ENCODE measurements at places on chromosomes 5 and 9.

DNA sequence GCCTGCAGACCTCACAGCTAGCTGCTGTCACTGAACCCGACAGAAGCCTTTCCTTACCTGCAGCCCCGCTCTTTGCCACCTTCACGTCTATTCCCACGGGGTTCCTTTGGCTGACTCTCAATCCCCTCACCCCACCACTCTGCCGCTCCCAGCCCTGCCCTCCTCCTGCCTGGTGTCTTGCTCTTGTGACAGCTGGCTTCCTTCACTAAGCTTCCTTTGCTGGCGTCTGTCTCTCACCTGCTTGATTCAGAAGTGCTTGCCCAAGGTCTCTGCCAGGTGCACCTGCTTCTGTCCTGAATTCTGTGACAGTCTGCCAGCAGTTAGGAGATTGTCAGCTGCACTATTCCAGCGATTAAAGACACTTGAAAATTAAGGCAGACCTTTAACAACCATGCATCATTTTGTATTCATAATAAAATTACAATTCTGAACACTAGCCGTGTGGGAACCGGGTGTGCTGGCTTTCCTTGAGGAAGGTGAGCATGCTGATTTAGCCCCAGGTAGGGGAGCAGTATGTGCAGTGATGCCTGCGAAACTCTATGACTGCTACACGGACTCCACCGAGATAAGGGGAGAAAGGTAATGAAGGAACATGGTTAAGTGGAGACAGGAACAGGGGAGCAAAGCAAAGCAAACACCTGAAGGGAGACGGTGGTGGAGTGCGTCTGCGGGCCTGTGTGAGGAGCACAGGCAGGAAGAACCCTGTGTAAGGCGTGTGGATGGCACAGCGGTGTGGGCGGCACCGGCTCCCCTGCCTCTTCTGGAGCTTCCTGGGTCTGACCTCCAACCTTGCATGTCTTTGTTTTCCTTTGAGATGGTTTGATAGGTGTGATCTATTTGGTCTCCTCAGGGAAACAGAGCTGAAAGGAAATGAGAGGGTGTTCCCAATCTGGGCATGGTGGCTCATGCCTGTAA is 80.1 kb upstream of the CACNA1B start:
- no peak for DNase-seq

GRCh38 chr5:65539827-65540226 is 23.1 kb downstream of the CENPK start:
- DNase-seq = no peak

DNA sequence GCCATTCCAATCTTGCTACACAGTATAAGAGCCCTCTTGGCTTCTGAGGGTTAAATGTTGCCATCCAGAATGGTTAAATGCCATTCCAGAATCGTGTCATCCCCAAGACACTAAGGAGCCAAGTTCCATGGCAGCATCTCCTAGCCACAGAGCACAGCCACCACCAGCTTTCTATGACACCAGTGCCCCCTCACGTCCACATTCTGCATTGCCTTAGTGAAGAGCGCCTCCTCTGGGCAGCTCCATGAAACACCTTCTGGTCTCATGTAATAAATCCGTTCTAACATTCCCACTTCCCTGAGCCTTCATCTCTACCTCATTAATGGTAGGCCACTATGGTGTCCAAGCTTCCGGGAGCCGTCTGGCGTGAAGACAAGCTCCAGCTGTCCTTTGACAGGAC is 12.4 kb downstream of the CBY3 start:
- peak; percentile 39 for DNase-seq

DNA sequence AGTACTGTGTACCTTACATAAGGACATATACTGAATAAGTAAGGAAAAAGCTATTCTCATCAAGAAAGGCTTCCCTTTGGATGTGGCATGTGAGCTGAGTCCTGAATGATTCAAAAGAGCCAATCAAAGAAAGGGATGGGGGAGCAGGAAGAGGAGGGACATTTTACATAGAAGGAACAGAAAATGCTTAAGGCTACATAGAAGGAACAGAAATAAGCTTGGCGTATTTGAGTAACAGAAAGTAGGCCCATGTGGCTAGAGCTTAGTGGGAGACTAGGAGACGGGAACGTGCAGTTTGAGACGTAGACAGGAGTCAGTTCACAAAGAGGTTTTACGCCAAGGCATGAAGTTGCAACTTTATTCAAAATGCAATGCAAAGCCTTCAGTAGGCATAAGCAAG is 126.3 kb downstream of the CEMIP2 start:
- no peak for DNase-seq

DNA sequence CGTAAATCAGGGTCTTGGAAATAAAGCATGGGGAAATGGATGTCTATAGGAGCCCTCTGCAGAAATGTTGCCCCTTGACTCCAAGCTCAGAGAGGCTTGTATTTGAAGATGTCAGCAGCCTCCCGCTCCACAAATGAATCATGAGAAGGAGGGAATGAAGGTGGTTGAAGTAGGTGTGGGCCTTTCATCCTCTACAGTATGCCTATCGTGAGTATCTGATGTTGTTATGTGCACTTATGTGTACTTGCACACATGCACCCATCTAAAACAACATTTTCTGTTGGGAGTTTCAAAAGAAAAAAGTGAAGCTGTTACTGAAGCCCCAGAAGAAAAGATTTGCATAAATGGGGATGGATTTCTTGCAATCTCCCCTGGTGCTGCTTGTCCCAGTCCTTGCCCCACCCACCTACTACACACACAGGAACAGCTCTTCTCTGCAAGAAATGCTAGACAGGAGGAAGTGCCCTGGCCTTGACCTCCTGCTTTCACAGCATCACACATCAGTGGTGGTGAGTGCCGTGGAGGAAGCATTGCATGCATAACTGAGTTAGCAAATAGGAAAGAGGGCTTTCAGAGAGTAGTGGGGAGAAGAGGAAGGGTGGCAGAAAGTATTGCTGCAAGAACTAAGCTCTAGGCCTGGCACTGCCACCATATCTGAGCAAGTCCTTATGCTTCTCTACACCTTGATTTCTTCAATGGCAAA is 156.1 kb downstream of the SNX18 start:
- DNase-seq = no peak

DNA sequence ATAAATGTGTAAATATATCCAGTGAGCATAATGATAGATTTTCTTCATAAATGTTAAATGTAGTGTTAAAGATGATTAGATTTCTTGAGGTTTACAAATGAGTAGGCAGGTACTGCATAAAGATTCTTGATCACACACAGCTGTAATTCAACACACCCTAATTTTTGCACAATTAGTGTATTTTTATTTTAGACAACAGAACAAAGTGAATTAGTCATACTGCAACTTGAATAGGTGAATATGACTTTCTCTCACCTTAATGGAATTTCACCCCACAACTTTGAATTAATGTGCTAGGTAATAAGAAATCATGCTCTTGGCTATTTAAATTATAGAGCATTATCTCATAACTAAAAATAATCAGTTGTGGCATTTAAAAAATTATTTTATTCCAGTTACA is 795.7 kb upstream of the ACO1 start:
- DNase-seq = no peak

- no peak for DNase-seq
Measured at GRCh38 chr5:159456722-159457465, 126.6 kb upstream of the IL12B start.

DNA sequence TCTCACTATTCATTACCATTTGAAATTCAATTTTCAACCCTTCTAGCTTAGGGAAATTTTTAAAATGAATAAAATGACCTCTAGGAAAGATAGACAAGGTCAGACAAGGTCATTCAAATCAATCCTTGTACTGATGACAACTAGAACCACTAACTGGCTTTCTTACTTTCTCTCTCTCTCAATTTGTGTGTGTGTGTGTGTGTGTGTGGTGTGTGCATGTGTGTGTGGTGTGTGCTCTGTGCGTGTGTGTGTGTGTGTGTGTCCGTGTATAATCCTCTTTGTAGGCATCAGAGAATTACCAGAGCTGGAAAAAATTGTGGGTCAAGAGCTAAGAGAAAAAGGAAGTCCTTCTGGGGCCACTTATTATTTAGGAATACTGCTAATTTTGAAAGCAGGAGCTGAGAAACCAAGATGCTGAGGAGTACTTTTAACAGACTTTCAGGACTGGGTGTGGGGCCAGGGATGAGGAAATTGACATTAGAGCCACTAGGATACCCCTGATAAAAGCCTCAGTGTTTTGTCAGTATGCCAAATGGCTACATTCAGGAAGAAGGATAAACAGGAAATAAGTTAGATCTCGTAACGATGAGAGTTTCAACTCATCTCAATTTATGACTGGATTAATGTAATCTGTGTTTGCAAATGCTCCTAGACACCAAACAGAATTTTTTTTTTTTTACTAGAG is 723.3 kb downstream of the CETN3 start:
- peak; percentile 20 for DNase-seq

GRCh38 chr9:124384846-124385245 is 30.4 kb downstream of the PSMB7 start:
- peak; percentile 35 for DNase-seq

GRCh38 chr5:38891563-38891962 is 45.8 kb downstream of the OSMR start:
- no peak for DNase-seq

DNA sequence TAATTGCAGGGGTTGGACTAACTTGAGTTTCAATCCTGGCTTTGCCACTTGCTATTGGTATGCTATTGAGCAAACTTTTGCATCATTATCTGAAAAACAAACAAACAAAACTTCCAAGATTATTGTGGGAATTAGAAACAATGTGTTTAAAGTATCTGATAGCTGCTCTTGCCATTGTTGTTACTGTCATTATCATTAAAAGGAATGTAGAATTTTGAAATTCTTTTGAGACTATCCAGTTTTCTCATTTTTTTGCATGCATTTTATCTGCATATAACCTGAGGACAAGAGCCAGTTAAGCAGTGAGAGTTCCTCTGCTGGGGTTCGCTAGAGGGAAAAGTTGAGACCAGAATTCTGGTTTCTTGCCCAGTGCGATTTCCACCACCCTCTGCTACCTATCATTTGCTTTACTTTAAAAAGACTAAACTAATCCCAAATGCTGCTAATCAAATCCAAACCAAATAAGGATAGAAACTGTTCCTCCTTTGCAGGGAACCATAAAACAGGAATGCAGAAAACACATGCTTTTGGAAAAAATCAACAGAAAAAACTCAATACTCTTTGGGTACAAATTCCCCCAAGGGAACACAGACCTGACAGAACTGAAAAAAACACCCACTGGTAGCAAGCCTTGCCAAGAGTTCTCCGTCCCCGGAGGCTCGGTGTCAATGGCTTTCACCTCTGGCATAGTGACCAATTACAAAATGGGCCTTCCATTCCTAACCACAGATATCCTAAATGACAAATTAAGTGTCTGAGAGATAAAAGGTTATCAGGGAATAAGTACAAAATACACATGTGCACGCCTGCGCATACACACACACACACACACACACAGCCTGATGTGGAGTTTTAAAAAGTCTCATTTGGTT is 373.7 kb downstream of the ARL15 start:
- DNase-seq = no peak

DNA sequence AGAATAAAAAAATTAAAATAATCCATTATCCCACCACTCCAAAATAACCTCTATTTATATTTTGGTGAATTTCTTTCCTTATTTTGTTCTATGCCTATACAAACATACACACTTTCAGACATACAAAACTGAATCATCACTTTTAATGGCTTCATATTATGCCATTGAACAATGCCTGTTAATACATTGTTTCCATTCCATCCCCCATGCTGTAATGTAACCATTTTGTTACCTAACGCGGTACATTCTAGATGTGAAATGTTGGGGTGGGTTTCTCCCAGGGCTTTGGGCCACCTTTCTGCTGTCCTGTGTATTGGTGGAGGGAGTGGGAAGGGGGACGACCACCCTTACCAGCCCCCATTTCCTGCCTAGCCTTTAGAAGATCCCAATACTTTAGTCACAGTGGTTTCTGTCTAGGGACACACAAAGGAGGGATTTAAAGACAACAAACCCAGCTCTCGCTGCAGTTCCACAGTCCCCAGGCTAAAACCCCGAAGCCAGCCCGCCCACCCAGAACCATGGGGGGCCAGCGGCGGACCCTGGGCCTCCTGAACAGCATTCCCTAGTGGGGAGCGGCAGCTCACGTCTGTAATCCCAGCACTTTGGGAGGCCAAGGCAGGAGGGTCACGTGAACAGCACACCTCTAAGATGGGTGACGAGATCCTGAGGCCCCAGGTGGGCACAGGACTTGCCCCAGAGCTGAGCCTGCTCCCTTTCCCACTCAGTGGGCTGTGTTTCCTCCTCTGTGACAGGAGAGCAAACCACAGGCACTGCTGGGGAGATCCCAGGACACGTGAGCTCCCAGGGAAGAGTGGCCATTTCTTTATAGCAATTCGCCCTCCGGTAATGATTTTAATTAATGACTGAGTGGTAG is 56.9 kb upstream of the STXBP1 start:
- DNase-seq = no peak

- DNase-seq = no peak
Measured at GRCh38 chr5:33563983-33564908, 123.5 kb downstream of the TARS1 start.

GRCh38 chr5:171221916-171222315 is 87.1 kb upstream of the TLX3 start:
- no peak for DNase-seq

GRCh38 chr9:124574534-124575375 is 67.6 kb upstream of the NR5A1 start:
- DNase-seq = no peak

DNA sequence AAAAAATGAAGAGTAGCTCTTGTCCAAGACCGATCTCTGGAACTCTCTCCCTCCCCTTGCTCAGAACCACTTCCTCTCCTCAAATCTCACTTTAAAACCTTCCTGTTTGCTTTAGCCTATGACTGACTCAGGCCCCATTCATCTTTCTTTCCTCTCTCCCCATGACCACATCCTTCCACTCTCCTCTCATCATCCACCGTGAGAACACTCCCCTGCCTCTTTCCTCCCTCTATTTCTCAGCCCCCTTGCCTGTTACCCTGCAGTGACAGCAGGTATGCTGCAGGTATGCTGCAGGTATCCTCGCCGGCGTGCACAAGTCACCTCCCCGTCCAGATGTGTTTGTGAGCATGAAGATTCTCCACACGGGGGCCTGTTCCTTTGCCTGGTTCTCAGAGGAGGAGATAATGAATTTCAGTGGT is 505.3 kb downstream of the CCDC171 start:
- no peak for DNase-seq

GRCh38 chr9:127204771-127205470 is 59.7 kb upstream of the GARNL3 start:
- DNase-seq = no peak

GRCh38 chr9:68781928-68782327 is 76.9 kb downstream of the PIP5K1B start:
- no peak for DNase-seq

GRCh38 chr5:101539315-101539714 is 636.2 kb upstream of the ST8SIA4 start:
- no peak for DNase-seq

DNA sequence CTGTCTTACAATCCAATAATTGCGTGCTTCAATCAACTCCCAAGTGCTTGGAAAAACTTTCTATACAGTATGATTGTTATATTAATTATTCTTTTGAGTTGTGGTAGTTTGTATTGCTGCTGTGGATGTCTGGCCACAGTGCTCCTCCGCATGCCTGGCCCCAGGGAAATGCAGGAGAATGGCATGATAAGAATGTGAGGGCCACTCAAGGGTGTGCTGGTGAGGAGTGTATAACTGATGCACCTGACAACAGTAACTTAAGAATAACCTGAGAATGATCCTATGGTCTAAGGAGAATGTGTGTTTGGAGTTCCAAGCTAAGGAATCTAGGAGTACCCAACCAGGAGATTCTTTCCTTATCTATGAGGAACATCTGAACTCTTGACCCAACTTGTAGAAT is 152.9 kb upstream of the APC start:
- DNase-seq = no peak

GRCh38 chr9:3475300-3476020 is 50.3 kb downstream of the RFX3 start:
- DNase-seq = no peak

- DNase-seq = no peak
Measured at GRCh38 chr5:125603321-125603720, 819.9 kb upstream of the GRAMD2B start.

- DNase-seq = no peak
Measured at GRCh38 chr5:177371120-177372033, 12.9 kb upstream of the SLC34A1 start.

All from NCI-H1092 treated with DMSO at 0.1 percent for 48 hours (cell line).